SHP77 (cell line): ENCODE measurements at places on chromosomes 13 and 19.

DNA sequence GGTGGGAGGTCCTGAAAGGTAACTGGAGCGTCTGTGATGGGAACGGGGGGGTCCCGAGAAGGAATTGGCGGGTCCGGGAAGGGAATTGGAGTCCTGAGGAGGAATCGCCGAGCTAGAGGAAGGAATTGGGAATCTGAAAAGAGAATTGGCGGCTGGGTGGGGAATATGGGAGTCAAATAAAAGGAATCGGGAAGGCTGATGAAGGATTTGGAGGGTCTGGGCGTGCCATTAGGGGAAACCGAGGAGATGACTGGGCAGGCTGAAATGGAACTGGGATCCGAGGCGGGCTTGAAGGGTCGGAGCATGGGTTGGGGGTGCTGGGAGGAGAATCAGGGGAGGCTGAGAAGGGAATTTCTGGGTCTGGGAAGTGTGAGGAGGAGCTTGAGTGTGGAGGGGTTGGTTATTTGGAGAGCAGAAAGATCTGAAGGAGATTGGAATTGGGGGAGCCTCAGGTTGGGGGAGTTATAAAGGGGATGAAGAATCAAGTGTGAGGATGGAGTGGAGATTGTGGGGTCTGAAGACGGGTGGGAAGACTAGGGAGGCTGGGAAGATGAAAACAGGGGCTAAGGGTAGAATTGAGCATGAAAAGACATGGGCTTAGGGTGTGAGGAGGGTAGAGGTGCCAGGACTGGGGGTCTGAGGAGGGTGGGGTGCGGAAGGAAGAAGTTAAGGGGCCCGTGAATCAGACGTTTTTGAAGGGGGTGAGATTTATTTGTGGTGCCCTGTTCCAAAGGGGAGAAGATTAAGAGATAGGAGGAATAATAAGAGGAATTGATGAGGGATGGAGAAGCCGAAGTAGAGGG is 718 bp downstream of the ACTN4 start:
- DNase-seq, result no peak

DNA sequence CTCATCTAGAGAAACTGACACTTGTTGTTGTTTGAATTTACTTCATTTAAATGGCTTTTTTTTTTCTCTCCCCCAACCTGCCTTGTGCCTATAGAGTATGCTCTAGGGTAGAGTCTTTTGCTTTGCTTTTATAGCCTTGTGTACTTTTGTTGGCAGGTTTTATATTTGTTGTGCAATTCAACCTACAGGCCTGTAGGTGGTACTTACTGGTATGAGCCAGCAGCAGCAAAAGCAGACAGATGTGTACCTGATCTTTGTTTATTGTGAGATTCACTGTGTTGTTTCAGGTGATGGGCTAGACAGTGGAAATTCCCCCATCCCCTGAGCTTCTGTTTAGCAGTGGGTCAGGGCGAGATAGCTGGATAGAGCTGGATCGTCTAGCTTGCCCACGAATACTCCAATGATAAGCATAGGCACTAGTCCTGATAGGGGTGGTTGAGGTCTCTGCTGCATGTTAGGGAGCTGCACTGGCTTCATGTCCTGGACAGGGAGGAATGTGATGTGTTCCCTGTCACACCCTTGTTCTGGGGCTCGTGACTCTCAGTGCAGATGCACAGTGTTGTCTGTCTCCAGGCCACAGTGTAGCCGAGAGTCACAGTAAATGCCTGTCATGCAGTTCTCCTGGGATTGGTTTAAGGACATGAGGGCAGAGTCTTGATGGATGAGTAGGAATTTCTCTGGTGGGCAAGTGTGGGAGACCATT is 21.3 kb downstream of the DNAJC3 start:
- peak; percentile 73 for DNase-seq

- no peak for DNase-seq
Measured at GRCh38 chr19:28843761-28844492, 369.0 kb downstream of the UQCRFS1 start.

GRCh38 chr13:109669234-109669612 is 117.2 kb downstream of the IRS2 start:
- no peak for DNase-seq

DNA sequence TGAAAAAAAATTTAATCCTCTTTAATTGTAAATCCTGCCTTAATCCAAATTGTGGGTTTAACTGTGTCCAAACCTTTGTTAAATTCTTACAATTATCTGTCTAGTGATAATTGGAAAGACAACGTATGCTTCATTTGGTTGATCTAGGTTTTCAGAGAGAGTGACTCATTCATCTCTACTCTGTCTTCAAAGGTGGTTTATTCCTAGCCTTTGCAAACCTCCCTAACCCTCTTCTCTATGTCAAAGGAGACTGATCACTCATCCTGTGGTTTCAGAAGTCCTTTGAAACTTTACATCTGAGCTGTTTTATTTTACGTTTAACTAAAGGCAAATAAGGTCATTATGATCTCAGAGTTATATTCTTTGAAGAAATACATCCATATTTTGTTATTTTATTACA is 8.8 kb upstream of the OXGR1 start:
- no peak for DNase-seq

DNA sequence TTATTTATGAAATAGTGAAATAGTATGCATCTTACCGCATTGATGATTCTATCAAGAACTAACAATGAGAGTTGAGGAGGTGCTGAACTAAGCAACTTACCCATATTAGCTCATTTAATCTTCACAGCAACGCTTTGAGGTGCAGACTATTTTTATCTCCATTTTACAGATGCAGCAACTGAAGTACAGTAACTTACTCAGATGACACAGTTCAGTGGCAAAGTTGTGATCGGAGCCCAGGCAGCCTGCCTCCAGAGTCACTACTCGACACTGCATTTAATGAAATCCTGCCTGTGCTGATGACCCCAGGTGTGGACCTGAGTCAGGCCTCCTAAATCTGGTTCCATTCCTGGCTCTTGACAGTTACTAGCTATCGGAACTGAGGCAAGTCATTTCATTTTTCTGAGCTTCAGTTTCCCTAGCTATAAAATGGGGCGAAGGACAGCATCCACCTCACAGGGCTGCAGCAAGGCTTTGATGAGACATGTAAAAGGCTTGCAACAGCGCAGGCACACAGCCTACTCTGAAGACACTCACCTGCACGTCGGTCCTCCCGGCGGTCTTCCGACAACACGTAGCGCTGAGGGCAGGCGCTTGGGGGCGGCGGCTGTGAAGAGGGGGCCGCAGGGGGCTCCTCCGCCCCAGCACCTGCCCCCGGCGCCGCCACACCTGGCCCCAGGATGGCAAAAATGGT is 1.5 kb downstream of the MYPOP start:
- DNase-seq, result no peak

DNA sequence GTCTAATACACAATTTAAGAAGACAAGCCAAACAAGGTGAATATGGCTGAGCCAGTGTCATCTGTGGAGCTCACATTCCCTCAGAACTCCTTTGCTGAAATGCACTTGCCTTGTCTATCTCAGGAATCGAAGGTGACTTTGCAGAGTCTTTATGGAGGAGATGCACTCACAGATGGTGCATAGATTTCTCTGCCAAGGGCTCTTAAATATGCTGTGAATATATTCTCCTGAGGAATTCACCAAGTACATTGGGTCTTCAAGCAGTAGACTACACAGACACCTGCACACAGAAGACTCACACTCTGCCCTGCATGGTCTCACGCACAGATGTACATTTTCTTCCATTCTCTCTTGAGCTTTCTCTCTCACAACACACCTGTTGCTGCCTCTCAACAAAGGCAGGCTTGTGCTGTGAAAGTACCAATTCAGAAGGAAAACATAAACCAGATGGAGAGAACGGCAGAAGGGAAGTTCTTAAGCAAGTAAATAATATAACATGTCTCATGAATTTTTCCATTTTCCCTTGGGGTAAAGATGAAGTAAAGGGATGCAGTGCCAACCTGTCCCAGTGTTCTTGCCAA is 174.7 kb downstream of the DLEU7 start:
- DNase-seq, result no peak

- no peak for DNase-seq
Measured at GRCh38 chr13:25768838-25769237, 283.0 kb downstream of the SHISA2 start.

GRCh38 chr19:33204136-33204973 is 10.2 kb downstream of the LRP3 start:
- no peak for DNase-seq

DNA sequence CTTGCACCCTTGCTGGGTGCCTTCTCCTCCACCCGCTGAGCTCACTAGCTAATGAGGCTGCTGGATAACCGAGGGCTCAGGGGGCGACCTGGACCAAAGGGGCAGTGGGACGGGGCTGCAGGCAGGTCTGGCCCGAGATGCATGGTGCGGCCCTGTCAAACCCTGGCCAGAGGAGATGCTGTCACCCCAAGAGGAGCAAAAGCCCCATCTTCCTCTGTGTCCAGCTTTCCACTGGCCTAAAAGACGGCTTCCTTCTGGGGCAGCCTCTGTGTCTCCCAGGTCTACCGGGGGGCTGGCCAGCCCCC is 261.8 kb downstream of the TBC1D4 start:
- no peak for DNase-seq

DNA sequence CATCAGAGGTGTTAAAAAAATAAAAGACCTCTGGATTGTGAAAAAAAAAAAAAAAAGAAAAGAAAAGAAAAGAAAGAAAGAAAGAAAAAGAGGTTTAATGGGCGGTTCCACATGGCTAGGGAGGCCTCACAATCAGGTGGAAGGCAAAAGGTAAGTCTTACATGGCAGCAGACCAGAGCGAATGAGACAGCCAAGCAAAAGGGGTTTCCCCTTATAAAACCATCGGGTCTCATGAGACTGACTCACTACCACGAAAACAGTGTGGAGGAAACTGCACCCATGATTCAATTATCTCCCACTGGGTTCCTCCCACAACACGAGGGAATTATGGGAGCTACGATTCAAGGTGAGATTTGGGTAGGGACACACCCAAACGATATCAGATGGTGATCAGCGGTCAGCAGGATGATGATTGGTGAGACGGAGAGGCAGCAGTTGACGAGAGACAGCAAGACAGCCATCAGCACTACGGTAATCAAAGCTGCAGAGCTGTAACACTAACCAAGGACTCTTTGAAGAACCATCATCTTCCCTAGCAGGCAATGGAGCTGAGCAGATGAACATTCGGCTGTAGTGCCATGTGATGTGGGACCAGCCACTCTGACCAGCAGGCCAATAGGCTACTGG is 3.9 kb upstream of the CD209 start:
- DNase-seq, result no peak

DNA sequence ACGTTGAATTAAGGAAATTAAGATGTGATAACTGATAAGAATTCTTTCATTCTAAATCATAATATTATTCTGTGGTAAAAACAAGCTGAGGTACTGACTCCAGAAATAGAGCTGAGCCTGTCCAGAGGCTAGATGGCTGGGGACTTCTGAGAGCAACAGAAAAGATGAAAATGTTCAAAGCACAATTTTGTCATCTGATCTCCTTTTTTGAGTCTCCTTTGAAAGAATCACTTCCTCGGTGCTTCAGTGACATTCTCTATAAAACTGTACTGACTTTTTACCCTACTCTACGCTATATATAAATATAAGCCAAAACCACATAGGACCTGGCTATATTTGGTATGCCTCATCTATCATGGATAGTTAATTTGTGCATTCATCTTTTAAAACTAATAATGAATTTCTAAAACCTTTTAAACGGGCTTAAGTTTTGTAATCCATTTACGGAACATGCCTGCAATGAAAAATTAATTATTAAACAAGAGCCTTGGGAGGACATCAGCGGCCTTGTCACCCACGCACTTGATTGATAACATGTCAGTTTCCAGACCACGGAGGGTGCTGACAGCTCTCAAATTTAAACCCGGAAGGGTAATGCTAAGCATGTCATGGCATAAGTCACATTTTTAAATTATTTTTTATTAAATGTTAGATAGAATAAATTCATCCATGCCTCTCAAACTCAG is 235.5 kb downstream of the PCDH9 start:
- no peak for DNase-seq

- no peak for DNase-seq
Measured at GRCh38 chr19:17220207-17220758, 5.1 kb downstream of the USE1 start.

DNA sequence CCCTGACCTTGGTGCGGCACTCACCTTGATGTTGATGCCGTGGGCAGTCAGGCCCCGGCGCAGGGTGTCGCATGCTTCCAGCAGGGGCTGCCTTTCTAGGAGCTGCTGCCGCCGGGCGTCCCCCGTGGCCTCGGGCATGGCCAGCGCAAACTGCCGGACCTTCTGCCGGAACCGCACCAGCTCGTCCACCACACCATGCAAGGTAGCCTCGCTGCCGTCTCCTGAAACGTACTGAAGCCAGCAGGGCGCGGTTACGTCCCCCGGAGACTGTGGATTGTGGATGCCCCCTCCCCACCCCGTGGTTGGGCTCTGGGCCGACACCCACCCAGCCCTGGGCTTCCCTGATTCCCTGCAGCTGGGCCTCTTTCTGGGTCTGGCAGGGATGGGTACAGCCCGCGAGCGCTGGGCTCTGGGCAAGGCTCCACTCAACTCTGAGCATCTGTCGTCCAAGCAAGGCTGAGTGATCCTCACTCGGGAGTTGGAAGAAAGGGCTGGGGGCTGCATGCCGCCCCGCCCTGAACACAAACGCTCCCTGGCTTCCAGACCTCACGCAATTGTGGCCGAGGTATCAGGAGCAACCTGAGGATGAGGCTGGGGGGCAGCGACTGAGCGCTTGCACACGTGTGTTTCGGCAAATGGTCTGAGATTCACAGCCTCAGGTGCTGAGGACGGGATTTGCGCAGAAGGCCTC is 27.1 kb downstream of the NAXD start:
- no peak for DNase-seq

- no peak for DNase-seq
Measured at GRCh38 chr19:17946965-17947784, 14.4 kb downstream of the CCDC124 start.

- no peak for DNase-seq
Measured at GRCh38 chr13:33838647-33839046, 20.7 kb downstream of the RFC3 start.

- no peak for DNase-seq
Measured at GRCh38 chr13:43933378-43933777, 53.7 kb downstream of the LACC1 start.

- DNase-seq, result peak; percentile 95
Measured at GRCh38 chr19:39870171-39870971, 24.2 kb upstream of the FBL start.
